ENCODE measurements at places on chromosomes 16 and 17.

DNA sequence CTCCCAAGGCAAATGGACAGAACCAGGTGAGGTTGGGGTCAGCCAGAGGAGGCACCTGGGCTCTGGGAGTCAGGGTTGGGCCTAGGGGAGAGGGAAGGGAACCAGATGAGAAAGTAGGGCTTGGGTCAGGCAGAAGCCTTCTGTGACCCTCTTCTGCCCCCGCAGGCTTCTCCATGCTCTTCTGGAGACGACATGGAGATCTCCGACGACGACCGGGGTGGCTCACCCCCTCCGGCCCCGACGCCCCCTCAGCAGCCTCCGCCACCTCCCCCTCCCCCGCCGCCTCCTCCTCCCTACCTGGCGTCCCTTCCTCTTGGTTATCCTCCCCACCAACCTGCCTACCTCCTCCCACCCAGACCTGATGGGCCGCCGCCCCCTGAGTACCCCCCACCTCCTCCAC is 7.9 kb downstream of the SETD1A start:
- no peak for DNase-seq

- DNase-seq, result no peak
Measured at GRCh38 chr16:80298676-80299075, 242.1 kb upstream of the DYNLRB2 start.

GRCh38 chr16:65601781-65602180 is 479.9 kb upstream of the CDH11 start:
- DNase-seq, result no peak

GRCh38 chr16:84581158-84581557 is 36.7 kb downstream of the COTL1 start:
- no peak for DNase-seq

DNA sequence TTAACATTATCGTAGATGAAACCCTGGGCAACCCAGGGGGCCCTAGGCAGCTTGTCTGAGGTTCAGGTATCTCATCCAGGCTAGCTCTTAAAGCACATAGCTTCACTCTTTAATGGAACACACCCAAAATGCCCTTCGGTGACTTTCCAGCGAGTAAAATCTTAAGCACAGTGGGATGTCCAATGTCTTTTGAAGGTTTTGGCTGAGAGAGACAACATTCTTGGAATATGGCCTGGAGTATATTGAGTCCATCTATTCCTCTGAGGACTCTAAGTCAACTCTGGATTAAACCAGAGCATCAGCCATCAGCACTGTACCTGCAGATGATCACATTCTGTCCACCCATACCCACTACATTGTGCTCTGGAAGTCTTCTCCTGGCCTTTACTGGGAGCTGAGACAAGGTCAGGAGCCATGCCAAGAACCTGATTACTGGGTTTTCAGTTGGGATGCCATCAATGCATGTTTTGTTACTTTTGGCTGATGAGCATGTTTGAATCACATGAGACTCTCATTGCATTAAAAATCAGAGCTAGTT is 63.4 kb upstream of the CDH11 start:
- DNase-seq, result no peak

GRCh38 chr17:70642059-70642458 is 472.7 kb downstream of the KCNJ2 start:
- DNase-seq, result no peak

- DNase-seq, result no peak
Measured at GRCh38 chr16:85853547-85854545, 45.1 kb upstream of the IRF8 start.

DNA sequence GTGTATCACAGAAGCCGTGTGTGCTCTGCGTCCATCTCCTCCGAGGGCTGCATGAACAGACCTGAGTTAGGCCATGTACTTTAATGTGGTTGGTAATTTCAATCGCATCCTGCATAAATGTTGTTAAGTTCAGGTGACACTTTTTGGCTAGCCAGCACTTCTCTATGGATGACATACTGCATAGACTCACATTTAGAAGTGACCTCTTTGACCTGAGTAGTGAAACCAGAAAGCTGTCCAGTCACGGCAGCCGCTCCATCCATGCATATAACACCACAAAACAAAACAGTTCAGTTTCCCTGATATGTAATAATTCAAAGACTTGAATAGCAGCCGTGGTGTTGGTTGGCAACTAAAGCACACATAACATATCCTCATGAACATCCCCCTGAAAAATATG is 94.1 kb downstream of the CYTH1 start:
- DNase-seq, result no peak

DNA sequence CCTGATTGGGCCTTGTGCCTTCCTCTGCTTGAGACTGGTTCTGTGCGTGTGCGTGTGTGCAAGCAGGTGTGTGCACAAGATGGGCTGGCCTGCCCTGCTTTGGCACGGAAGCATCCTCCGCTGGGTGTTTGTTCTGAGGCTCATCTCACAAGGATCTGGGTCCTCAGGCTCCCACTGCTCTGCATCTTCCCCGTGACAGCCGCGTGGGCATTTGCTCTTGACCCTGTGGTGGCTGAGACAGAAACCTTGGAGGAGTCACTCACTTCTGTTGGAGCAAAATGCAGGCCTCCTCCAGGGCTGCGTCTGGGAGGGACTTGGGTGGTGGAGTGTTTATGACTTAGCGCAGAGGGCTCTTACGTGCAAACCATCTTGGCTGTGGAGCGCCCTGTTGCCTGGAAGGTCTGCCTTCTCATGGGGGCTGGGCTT is 119.2 kb downstream of the RPTOR start:
- DNase-seq, result no peak

DNA sequence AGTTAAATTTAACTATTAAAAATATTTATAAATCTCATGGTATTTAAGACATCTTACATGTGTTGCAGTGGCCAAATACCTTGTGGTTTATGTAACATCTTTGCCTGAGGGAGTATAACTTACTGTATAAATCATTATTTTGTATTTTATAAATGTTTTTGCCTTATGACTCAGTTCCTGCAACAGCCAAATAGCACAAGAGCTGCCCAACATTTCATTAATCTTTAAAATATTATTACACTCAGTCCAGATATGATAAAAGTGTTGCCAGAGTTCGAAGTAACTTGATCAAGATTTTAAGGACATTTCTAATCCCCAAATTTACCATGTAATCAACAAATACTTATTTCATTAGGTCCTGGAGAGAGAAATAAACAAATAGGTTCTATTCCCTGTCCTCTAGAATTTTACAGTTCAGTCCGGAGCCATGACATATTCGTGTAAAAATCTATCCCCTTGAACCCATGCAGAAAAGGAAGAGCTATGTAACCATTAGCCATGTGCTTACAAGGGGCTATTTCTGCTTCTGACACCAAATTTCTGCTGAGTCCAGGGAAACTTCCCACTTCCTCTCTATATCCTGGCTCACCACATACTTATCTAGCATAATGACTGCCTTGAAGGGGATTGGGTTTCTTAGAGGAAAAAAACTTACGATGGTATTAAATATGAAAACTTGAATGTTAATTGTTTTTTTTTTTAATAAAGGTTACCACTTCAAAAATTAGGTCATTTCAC is 44.0 kb downstream of the IRX6 start:
- DNase-seq, result no peak

- DNase-seq, result peak; percentile 15
Measured at GRCh38 chr17:50785946-50786570, 18.7 kb upstream of the ANKRD40CL start.

- DNase-seq, result no peak
Measured at GRCh38 chr17:252456-252855, 71.0 kb upstream of the DOC2B start.

DNA sequence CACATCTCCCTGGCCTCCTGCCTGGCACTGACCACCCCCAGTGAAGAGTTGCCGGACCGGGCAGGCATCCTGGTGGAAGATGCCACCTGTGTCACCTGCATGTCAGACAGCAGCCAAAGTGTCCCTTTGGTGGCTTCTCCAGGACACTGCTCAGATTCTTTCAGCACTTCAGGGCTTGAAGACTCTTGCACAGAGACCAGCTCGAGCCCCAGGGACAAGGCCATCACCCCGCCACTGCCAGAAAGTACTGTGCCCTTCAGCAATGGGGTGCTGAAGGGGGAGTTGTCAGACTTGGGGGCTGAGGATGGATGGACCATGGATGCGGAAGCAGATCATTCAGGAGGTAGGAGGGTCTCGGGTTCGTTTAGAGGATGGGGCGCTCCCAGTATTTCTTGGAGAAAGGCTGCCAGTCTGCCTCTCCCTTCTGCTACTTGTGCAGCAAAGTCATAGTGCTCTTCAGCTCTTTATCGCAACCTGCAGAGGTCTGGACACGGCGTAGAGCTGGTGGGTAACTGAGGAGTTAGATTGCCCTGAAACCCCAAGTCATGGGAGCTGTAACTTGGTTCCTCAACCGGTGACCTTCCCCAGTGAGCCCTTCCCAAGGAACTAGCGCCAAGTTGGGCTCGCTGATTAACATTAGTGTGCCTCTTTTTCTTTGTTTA is 21.9 kb downstream of the AKAP1 start:
- DNase-seq, result no peak

- DNase-seq, result no peak
Measured at GRCh38 chr16:11009027-11009755, 64.8 kb downstream of the CLEC16A start.

DNA sequence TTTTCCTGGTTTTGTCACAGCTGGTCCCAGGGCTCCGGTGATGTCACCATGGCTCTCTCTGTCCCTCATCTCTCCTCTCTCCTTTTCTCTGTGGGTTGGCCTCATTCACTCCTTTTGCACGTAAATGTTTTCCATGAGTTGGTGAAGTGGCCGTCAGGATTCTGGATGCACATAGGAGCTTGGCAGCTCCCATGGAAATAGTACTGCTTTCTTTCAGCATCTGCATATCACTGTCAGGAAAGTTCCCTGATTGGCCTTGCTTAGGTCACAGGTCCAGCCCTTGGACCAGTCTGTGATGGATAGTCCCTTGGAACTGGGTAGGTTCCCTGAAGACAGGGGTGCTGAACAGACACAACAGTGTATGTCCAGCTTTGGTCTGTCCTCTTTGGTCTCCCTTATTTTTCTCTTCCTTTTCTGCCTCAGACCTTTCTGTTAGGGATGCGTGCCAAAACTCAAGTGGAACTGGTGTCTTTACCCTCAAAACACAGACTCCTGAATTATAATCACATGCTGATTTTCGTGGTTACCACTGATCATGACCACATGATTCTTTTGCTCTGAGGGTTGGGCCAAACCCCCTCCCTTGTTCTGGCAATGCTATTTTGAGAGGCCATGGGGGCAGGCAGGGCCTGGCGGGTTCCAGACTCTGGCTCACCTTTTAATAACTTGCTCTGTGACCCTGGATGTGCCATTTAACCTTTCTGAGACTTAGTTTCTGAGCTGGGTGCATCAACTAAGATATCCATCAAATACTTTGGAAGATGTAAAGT is 99.0 kb downstream of the MSI2 start:
- DNase-seq, result no peak

DNA sequence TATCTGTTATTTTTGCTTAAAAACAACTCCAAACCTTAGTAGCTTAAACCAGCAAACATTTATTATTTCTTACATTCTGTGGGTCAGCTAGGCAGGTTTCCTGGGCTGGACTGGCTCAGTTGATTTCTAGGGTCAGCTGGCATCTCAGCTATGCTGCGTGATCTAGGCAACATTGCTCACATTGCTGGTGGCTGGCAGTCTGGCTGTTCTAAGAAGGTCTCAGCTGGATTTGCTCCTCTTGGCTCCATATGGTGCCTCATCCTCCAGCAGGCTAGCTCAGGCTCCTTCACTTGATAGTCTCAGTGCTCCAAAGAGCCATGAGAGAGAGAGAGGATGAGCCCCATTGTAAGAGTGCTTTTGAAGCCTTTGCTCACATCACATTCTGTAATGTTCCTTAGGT is 470.6 kb upstream of the CDH5 start:
- no peak for DNase-seq

- DNase-seq, result no peak
Measured at GRCh38 chr16:83533193-83533592, 274.6 kb upstream of the HSBP1 start.

GRCh38 chr16:73978407-73978784 is 318.2 kb upstream of the PSMD7 start:
- no peak for DNase-seq

- DNase-seq, result no peak
Measured at GRCh38 chr16:23528644-23529310, 18.5 kb upstream of the GGA2 start.

GRCh38 chr16:67468731-67469130 is 12.2 kb downstream of the ATP6V0D1 start:
- no peak for DNase-seq

GRCh38 chr16:24178496-24178895 is 77.6 kb upstream of the CACNG3 start:
- no peak for DNase-seq

GRCh38 chr16:9820476-9821246 is 361.6 kb downstream of the GRIN2A start:
- no peak for DNase-seq

GRCh38 chr16:49856672-49857330 is 889 bp upstream of the ZNF423 start:
- DNase-seq, result peak; percentile 33

GRCh38 chr16:12927591-12927990 is 26.2 kb downstream of the SHISA9 start:
- DNase-seq, result no peak

GRCh38 chr17:80783971-80784370 is 207.7 kb upstream of the CHMP6 start:
- no peak for DNase-seq

DNA sequence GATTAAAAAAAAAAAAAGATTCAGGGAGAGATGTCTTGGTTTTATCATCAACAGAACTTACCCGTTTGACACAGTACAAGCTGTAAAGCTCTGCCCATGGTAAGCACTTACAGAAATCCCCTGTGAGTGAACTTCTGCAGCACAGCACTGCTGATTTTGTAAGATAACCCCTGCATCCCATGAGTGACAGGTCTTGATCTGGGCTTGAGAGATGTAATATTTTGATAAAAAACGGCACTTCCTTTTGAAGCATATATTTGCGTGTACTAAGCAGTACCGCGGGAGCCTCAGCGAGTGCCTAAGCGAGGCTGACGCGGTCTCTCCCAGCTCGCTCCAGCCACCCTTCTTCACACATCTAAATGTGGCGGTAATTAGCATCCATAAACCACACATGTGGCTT is 50.5 kb downstream of the IKZF3 start:
- DNase-seq, result no peak

DNA sequence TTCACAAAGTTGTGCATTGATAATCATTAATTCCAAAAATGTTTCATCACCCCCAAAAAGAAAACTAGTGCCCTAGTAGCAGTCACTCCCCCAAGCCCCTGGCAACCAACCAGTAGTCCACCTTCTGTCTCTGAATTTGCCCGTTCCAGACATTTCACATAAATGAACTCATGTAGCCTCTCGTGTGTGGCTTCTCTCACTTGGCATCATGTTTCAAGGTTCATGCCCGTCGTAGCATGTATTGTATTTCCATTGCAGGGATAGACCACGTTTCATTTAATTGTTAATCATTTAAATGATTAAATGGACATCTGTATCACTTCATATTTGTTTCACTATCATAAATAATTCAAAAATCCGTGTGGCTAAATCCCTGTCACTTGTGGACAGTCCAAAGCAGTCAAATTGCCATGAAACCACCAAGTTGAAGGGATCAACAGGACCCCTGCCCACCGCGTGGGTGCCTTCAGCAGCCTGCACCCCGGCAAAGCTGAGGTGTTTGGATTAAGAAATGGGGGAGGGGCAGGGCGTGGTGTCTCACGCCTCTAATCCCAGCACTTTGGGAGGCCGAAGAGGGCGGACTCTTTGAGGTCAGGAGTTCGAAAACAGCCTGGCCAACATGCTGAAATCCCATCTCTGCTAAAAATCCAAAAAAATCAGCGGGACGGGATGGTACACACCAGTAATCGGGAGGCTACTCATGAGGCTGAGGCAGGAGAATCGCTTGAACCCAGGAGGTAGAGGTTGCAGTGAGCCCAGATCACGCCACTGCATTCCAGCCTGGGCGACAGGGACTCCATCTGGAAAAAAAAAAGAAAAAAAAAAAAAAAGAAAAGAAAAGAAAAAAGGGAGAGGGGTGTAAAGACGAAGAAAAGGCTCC is 8.7 kb upstream of the FLYWCH2 start:
- no peak for DNase-seq

GRCh38 chr16:30478766-30479478 is 6.4 kb downstream of the ITGAL start:
- DNase-seq, result no peak
